ENCODE measurements at places on chromosomes 16 and 17.

DNA sequence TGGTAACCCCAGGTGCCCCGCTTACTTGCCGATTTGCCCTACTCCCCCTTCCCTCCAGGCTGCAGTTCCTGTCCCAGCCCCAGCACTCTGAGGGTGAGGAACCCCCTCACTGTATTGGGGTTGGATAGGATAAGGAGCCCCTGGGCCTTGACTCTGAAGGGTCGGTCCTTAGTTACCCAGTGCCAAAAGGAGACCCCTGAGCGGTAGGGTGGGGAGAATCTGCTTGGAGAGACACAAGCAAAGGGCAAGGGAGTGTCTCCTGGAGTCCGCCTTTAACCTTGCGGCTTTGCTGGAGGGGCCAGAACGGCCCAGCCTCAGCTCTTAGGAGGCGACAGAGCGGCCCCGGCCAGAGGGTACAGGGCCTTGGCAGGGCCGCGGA lies 13.0 kb downstream of the CARD14 start:
- no peak for DNase-seq

GRCh38 chr17:9209347-9209746 lies 188.0 kb downstream of the NTN1 start:
- no peak for DNase-seq

DNA sequence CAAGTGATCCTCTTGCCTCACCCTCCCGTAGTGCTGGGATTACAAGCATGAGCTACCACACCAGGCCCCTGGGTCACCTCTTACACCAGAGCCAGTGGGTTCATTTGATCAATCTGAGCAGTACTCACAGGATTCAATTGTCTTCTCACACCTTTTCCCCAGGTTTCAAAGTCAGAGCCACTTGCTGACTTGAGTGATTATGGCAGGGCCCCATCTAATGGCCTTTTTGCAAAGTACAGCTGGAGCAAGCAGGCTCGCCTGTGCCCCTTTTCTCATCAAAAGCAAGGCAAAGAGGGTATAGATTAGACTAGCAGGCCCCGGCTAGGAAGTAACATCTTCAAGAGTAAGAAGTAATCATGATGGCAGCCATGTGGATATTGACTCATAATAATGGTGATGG lies 114.8 kb upstream of the NOL11 start:
- DNase-seq = no peak

DNA sequence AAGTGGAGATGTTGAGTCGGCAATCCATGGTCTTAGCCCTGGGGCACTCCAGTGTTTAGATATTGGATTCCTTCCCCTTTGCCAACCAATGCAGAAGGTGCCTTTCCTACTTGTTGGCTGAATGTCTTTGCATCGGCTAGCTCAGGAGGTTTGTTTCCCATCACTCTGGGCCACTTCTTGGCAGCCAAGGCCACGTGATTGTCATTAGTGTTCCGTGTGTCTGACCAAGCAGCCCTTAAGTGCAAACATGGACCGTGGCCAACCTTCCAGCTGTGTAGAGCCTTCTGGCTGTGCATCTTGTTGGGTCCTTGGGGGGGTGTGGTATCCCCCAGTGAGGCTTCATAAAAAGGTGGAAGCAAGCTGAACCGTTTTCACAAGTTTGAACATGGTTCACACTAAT lies 66.0 kb downstream of the GNAO1 start:
- DNase-seq = no peak

DNA sequence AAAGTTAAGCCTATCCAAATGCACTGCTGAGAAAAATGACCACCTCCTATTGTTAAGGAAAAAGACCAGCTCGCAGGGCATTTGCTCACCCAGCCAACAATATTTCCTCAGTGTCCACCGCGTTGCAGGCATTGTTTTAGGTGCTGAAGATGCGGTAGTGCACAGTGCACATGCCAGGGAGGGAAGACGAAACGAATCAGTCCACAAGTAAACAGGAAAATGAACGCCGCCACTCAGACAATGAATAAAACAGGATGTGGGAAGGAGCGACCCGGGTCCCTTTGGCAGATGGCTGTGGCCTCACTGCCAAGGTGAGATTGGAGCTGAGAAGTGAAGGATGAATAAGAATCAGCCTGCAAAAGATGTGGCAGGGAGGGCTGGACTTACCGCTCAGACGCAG lies 249.2 kb downstream of the FOXL1 start:
- no peak for DNase-seq

Measured in amygdala (tissue), 56 donors.